BJ (cell line): ENCODE measurements at places on chromosomes 6 and 20. TPM values are rescaled to one million over a fixed set of nuclear protein-coding genes. Genes with fewer than 3 reads are reported as not detected.
A peak's percentile ranks its signal among the peaks of the same experiment; 100 is the strongest.

Gene HSPA1L
- 0.90 and 0.99 TPM in 2 replicates for polyA plus RNA-seq

Gene SRSF6
- 76.1 and 121 TPM in 2 replicates for polyA plus RNA-seq

DNA sequence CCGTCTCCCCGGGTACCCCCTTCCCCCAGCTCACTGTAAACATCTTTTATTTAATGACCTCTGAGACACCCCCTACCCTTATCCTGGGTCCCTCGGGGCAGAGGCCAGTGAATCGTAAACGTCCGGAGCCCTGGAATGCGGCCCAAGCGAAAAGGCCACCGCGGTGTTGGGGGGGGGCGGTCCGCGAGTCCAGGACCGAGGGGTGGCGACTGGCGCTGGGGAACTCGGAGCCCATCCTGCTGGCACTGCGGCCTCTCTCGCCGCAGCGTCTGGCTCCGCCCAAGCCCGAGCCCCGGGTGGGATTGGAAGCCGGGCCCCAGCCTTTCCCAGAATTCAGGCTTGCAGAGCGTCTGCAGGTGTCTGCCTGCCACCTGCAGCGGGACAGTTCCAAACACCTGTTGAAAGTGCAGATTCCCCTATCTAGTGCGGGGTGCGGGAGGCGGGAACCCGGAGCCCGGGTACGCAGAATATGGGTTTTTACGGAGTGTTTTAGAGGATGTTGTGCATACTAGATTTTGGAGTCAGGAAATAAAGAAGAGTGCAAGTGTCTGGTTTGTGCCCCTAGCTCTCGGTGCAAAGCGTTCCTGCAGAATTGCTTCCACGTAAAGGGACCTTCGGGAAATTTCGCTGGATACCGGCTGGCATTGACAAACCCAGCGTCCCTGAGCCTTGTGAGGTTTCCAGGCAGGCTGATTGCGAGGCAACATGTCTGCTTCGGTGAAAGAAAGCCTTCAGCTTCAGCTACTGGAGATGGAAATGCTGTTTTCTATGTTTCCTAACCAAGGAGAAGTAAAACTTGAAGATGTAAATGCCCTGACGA, 800 bp downstream of the RWDD2A start:
- no peak for DNase-seq

- DNase-seq: no peak
Measured at GRCh38 chr6:156434795-156435190, 342.4 kb upstream of the ARID1B start.

DNA sequence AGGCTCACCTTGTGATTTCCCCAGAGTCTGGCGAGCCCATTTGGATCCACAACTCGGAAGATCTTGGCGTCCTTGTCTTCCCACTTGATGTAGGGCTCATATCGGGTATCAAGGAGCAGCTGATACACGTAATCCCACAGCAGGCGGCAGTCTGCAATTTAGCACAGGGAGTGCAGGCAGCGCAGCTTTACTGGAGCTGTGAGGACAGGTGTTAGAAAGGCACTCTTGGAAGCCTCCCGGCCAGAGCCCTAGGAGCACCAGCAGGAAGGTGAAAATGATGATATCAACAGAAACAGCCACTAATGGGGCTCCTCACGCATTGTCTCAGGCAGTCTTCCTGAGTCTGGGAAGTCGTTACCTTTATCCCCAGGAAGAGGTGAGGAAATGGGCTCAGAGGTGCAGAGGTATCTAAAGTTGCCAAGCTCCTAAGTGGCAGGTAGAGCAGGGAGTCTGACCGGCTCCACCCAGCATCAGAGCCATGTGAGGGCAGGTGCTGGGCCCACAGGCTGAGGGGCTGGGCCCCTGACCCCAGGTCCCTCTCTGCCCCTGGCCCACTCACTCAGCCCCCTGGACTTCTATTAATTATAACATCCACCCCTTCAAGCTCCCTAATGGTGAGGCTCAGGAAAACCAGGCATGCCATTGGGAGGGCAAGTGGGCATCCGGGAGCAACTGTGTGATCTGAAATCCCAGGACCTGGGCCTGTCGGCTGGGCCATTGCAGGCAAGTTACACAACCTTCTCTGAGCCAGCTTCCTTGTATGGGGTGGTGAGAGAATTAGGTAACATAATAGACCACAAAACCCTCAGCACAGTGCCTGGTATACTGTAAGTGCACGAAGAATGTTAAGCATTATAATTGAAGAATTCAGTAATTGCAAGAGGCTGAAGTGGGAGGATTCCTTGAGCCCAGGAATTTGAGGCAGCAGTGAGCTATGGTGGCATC, 18.3 kb downstream of the ETV7 start:
- DNase-seq: peak; percentile 92

DNA sequence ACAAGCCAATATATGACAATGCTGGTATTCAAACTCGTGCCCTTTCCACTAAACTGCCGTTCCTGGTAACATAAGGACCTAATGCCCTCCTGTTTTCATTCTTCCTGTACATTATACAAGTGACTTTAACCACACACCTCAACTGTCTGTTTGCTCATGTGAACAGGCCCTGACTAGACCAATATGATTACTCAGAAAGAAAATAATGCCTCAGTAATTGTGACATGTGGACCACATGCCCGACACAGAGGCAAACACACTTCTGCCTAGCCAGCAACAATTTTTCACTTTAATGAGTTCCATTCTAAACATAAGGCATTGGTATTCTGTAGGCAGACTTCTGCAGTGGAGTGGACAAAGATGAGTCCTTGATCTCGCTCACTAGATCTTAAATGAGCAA, 30.0 kb downstream of the SLC22A16 start:
- DNase-seq: no peak
